ENCODE measurements at places on chromosomes 7 and 10.
A peak's percentile ranks its signal among the peaks of the same experiment; 100 is the strongest.

DNA sequence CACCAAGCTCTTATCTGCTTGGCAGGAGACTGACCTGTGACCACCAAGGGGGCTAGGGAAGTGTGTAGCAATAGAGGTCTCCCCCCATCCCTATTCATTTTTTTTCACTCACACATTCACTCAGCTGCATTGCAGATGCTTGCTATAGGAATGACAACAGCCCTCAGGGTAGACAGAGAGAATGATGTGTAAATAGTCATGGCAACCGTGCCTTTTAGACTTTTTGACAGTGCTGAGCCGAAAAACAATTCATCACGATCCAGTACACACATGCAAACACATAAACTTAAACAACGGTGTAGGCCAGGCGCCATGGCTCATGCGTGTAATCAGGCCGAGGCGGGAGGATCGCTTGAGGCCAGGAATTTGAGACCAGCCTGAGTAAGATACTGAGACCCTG, 7.6 kb upstream of the ELN start:
- no peak for DNase-seq

DNA sequence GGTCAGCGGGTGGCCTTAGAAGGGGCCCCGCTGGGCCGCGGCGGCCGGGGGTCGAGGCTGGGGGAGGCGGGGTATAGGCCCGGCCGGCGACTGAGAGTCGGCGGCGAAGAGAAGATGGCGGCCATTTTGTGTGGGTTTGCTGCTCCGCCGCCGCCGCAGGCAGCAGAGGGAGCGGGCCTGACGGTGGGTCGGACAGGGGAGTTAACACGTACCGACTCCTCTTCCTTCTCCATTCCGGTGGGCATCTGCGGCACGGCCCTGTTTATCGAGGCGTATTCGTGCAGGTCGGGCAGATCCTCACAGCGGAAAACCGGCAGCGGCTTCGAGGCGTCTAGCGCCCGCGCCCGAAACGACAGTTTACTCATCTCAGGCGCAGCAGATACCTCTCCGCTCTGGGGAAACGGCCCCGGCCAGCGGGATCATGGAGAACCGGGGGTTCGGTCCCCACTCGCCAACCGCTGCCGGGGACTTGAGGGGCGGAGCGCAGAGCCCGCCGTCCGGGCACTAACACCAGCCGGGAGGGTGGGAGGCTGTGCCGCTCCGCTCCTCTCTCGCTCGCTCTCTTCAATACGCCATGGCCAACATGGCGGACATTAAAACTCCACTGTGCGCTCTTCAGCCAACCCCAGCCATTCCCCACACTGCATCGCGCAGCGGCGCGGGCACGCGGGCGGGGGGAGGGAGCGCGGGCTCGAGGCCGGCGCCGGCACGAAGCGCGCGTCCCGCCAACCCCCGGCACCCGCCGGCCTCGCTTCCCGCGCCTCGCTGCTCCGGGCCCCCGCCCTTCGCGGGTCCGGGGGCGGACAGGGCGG, at the start of gene EPC1:
Gene EPC1 (minus strand): TSS at position 608 of the 812 bp plus-strand sequence. CDS start 243 bp downstream, at position 365.
- peak; percentile 63 for DNase-seq

- no peak for DNase-seq
Observed at GRCh38 chr10:61071580-61071979, 127.6 kb upstream of the RHOBTB1 start.

- DNase-seq: no peak
Observed at GRCh38 chr10:113519681-113520115, 33.2 kb upstream of the HABP2 start.

GRCh38 chr7:133290676-133291333, 37.9 kb downstream of the EXOC4 start:
- no peak for DNase-seq

- DNase-seq: no peak
Observed at GRCh38 chr10:62708569-62708968, 96.0 kb upstream of the ADO start.

- DNase-seq: no peak
Observed at GRCh38 chr7:29281782-29282541, 87.4 kb downstream of the CHN2 start.

- no peak for DNase-seq
Observed at GRCh38 chr7:386385-386784, 96.4 kb downstream of the FOXL3 start.

DNA sequence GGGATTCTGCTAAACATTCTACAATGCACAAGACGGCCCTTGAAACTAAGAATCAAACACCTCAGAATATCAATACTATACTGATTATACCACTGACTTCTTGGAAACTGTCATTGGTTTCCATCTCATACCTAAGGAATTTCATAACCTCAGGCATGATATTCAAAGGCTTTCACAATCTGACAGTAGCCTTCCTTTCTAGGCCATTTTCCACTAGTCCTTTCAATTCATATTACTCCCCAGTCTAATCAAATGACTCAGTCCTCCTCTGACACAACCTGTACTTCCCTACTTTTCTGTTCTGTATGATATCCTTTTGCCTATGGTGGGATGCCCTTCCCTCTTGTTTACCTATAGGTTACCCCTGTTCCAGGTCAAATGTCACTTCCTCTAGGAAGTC, 48.3 kb downstream of the CSTF2T start:
- DNase-seq: no peak

GRCh38 chr7:1011297-1012003, 28.5 kb downstream of the CYP2W1 start:
- no peak for DNase-seq

DNA sequence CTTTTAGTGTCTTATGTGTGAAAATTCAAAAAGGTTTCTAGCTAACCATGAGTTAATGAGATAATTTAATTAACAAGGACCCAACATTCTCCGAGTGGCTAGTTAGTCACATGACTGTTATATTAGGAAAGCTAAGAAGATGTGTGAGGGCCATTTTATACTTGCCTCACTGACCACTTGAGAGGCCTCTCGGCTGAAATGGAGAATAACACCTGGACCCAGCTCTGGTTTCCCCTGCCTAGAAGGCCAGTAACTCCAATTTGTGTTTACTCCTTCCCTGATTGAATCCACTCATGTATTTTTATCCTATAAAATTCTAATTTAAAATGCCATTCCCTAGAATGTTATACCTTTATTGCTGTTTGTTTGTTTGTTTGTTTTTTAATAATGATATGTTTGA, 1091.2 kb downstream of the KCNMA1 start:
- no peak for DNase-seq

- no peak for DNase-seq
Observed at GRCh38 chr7:151896086-151896485, 19.2 kb upstream of the PRKAG2 start.

GRCh38 chr10:71511206-71511605, 114.5 kb downstream of the CDH23 start:
- no peak for DNase-seq

- no peak for DNase-seq
Observed at GRCh38 chr7:138468244-138469123, 8.4 kb downstream of the TRIM24 start.

GRCh38 chr7:4712281-4713182, 30.4 kb downstream of the FOXK1 start:
- peak; percentile 56 for DNase-seq

DNA sequence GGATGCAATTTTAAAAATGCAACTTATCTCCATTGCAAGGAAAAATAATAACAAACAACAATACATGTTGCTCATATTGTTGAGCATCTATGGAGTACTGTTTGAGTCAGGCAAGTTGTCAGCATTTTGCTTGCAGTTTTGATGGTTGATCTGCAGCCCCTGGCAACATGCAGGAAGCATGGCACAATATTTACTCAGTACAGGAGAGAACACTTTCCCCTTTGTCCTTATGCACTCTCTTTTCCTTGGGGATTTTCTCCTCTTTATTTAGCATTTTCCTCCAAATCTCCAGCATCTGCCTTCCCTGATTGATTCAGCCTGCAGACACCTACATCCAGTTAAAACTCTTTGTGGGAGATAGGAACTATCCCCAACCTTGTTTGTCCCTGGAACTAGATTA, 620.5 kb upstream of the LRRN3 start:
- DNase-seq: no peak

GRCh38 chr7:39310699-39311098, 255.5 kb upstream of the YAE1 start:
- no peak for DNase-seq

DNA sequence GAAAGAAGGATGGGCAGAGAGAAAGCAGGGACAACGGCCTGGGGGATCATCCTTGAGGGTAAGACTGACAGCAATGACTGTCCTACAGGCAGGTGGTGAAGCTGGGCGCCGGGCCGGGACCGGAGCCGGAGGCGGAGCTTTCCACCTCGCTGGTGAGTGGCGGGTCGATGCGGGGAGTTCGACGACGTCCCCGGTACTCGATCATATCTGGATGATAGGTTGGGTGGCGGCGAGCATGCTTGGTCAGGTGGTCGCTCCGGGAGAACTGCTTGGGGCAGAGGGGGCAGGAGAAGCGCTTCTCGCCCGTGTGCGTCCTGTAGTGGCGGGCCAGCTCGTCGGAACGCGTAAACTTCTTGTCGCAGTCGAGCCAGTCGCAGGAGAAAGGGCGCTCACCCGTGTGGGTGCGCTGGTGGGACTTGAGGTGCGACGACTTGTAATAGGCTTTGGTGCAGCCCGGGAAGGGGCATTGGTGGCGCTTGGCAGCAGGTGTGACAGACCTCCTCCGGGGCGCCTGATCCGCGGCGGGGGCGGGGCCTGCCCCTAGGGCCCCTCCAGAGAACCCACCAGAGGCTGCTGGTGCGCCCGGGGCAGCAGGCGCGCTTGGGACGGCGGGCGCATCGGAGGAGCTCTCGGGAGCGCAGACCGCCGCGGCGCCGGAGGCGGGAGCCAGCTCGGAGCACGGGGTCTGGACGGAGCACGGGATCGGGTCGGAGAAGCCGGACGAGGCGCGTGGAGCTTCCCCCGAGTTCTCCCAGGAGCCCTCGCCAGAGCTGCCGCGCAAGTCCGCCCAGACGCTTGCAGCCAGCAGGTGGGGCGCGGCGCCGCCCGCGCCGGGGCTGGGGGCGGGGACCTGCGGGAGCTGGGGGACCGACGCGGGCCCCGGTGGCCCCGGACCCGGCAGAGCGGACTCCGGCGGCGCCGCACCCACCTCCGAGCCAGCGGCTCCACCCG, 752 bp downstream of the KLF14 start:
- no peak for DNase-seq

- DNase-seq: no peak
Observed at GRCh38 chr7:70178787-70179186, 580.5 kb downstream of the AUTS2 start.

GRCh38 chr7:24898691-24899090, 81.3 kb downstream of the OSBPL3 start:
- no peak for DNase-seq

GRCh38 chr10:52517012-52517411, 202.9 kb downstream of the DKK1 start:
- DNase-seq: no peak

- DNase-seq: no peak
Observed at GRCh38 chr10:43249151-43249961, 17.5 kb downstream of the RASGEF1A start.

GRCh38 chr10:50394832-50395231, 143.5 kb upstream of the ASAH2 start:
- DNase-seq: no peak

DNA sequence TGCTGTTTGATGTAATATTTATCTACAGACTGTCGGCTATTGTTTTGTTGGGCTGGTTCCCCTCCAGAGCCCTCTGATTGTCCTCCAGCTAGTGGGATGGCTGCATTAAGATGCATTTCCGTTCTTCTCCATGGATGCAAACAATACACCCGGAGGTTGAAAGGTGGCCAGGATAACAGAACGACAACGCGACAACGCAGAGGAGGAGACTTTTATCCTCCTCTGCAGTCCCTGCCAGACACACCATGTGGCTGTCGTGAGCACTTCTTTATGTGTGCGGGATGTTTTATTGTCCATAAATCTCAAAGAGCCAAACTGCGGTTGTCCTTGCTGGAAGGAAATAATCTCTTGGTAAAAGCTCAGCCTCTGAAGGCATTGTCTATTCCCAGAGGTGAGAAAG, 39.1 kb upstream of the TCERG1L start:
- DNase-seq: no peak

DNA sequence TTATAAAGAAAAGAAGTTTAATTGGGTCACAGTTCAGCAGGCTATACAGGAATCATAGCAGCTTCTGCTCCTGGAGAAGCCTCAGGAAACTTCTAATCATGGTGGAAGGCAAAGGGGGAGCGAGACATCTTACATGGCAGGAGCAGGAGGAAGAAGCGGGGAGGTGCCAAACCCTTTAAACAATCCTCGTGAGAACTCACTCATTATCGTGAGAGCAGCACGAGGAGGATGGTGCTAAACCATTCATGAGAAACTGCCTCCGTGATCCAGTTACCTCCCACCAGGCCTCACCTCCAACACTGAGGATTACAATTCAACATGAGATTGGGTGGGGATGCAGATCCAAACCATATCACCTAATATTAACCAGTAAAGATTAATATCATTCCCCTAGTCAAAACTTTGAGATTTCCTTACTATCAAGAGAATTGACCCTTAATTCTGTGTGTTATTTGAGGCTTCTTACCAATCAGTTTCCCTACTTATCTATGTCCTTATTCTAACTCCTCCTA, 1.6 kb upstream of the SMO start:
- no peak for DNase-seq

DNA sequence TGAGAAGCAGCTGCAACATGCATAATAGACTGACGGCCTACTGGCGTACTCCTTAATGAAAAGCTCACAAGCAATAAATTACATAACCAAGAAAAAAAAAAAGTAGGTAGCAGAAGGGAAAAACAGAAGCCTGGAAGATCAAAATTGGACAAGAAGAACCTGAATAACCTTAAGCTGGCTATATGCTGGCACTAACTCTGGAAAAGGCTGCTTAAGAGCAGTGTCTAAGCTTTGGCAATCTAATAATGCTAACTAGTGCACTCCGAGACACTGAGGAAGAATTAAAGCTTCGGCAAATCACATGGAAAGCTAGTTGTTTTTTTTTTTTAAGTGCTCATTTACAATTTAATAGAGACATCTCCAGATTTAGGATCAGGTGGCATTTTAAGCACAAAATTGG, 441.9 kb downstream of the PARD3 start:
- no peak for DNase-seq

DNA sequence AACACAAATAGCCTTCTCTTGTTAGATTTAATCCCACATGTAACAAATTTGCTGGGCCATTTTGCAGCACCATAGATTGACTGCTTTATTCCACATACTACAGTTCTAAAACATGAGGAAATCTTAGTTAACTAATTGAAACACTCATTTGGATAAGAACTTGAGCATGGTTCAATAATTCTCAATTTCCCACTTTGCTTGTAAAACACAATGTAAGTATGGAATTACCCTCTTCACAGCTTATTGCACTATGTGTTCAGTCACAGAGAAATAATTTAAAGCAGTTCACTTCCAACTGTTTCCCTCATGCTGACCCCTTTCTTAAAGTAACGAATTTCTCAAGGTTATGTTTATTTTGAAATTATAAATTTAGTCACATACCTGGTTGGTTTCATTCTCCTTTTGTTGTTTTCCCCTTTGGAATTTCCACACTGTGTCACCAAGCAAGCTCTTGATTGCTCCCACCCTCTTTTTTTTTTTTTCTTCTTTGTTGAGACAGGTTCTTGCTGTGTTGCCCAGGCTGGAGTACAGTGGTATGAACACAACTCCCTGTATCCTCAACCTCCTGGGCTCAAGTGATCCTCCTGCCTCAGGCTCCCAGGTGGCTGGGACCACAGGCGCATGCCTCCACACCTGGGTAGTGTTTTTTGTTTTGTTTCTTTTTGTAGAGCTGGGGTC, 425.4 kb downstream of the EXOC4 start:
- DNase-seq: no peak
